CD4-positive, alpha-beta T cell (primary cell): ENCODE measurements at places on chromosomes 7 and 10. TPM values are rescaled to one million over a fixed set of nuclear protein-coding genes. Genes with fewer than 3 reads are reported as not detected.

DNA sequence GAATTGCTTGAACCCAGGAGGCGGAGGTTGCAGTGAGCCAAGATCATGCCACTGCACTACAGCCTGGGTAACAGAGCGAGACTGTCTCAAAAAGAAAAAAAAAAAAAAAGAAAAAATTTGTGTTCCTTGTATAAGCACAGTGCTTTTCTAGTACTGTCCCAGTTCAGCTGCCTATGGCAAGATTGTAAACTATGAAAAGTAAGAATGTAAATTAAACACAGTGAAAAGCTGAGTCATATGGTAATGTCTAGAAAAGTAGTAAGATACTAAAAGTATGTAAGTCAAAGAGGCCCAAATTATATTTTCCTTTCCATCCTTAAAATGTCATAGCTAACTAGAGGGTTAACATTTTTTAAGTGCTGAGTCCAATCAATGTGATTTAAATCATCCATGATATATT is 42.8 kb downstream of the RBM20 start:
- DNase-seq = no peak
- H3K36me3 ChIP-seq = no peaks in the 10 kb centered on the region
- no peaks in the 10 kb centered on the region for H3K4me1 ChIP-seq
- H3K27me3 ChIP-seq = no peaks in the 10 kb centered on the region
- H3K4me3 ChIP-seq = no peak overlapping the region
- no peak overlapping the region for H3K27ac ChIP-seq

DIP2C gene
- total RNA-seq = 4.1 TPM

DNA sequence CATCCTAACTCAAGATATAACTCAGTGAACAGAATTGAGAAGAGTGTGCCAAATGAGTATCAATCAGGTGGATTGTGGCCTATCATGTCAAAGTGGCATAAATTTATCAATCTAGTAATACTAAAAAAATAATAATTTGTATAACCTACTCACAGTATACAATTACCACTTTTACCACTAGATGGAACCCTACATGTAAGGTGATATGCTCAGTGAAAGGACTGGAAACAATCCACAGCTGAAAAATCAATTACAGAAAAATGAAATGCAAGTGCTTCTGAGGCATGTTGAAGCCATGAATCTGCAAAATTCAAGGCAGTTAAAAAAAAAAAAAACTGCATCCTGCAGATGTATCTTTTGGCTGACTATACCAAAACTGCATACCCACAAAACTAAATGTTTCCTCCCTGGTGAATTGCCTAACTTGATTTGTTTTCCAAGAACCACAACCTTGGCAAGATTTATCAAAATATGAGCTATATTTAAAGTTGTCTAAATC is 13.9 kb downstream of the ARHGAP19 start:
- no peaks in the 10 kb centered on the region for H3K4me1 ChIP-seq
- no peaks in the 10 kb centered on the region for H3K36me3 ChIP-seq
- H3K27me3 ChIP-seq = no peaks in the 10 kb centered on the region
- H3K4me3 ChIP-seq = no peak overlapping the region
- no peak overlapping the region for H3K27ac ChIP-seq
- DNase-seq = no peak

- DNase-seq = no peak
- H3K4me1 ChIP-seq = no peaks in the 10 kb centered on the region
- no peak overlapping the region for H3K4me3 ChIP-seq
- H3K36me3 ChIP-seq = no peaks in the 10 kb centered on the region
- no peaks in the 10 kb centered on the region for H3K27me3 ChIP-seq
Measured at GRCh38 chr10:110379831-110380230, 75.1 kb upstream of the SMNDC1 start.

DNA sequence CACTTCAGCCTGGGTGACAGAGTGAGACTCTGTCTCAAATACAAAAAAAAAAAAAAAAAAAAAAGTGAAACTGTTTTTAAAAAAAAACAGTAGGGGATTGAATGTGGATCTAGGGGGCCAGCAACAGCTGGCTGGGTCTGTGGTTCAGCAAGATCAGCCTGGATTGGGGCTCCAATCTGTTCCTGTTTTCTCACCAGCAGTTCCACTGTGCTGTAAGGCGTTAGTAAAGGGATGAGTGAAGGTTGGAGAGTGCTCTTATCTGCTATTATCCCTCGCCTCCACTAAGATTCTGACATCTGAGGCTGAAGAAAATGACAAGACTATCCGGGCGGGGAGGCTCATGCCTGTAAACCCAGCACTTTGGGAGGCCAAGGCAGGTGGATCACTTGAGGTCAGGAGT is 41.6 kb upstream of the GTF2IRD1 start:
- no peak overlapping the region for H3K27ac ChIP-seq
- H3K4me3 ChIP-seq = no peak overlapping the region
- no peaks in the 10 kb centered on the region for H3K4me1 ChIP-seq
- no peak for DNase-seq
- no peaks in the 10 kb centered on the region for H3K36me3 ChIP-seq

- H3K27me3 ChIP-seq = no peaks in the 10 kb centered on the region
- H3K36me3 ChIP-seq = no peaks in the 10 kb centered on the region
- H3K4me1 ChIP-seq = no peaks in the 10 kb centered on the region
Measured at GRCh38 chr7:95863623-95864022, 91.3 kb downstream of the DYNC1I1 start.

DNA sequence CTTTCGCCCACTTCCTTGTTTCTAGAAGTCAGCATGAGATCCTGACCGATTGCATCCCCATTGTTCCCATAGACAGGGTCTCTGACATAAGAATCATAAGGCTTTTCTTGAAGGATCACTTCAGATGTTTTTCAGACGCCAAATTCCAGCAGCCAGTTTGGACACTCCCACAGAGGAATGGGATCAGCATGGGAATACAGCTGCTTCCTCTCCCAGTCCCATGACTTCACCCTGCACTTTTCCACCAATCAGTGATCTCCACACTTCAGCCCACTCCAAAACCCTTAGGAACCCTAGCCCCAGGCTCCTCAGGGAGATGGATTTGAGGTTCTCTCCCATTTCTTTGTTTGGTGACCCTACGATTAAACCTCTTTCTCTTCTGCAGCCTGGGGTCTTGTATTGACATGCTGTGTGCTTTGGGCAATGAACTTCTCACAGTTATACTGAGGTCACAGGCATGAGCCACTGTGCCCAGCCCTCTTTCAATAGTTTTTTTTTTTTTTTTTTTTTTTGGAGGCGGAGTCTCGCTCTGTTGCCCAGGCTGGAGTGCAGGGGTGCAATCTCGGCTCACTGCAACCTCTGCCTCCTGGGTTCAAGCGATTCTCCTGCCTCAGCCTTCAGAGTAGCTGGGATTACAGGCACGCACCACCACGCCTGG is 52.8 kb upstream of the CHST3 start:
- no peaks in the 10 kb centered on the region for H3K27me3 ChIP-seq
- no peak overlapping the region for H3K27ac ChIP-seq
- no peak for DNase-seq

NSUN6 gene
- total RNA-seq = 22.9 TPM

GRCh38 chr7:120991161-120991560 is 2.6 kb downstream of the CPED1 start:
- H3K27me3 ChIP-seq = peaks cover 25% of the 10 kb centered on the region
- H3K4me1 ChIP-seq = peaks cover 26% of the 10 kb centered on the region
- no peak overlapping the region for H3K27ac ChIP-seq
- no peak for DNase-seq
- no peak overlapping the region for H3K4me3 ChIP-seq

GRCh38 chr10:86486856-86487255 is 34.7 kb downstream of the WAPL start:
- peaks cover 3% of the 10 kb centered on the region for H3K4me1 ChIP-seq
- peaks cover 42% of the 10 kb centered on the region for H3K36me3 ChIP-seq
- no peak overlapping the region for H3K4me3 ChIP-seq
- no peaks in the 10 kb centered on the region for H3K27me3 ChIP-seq

WDFY4 gene
- 2.5 TPM for total RNA-seq

DNA sequence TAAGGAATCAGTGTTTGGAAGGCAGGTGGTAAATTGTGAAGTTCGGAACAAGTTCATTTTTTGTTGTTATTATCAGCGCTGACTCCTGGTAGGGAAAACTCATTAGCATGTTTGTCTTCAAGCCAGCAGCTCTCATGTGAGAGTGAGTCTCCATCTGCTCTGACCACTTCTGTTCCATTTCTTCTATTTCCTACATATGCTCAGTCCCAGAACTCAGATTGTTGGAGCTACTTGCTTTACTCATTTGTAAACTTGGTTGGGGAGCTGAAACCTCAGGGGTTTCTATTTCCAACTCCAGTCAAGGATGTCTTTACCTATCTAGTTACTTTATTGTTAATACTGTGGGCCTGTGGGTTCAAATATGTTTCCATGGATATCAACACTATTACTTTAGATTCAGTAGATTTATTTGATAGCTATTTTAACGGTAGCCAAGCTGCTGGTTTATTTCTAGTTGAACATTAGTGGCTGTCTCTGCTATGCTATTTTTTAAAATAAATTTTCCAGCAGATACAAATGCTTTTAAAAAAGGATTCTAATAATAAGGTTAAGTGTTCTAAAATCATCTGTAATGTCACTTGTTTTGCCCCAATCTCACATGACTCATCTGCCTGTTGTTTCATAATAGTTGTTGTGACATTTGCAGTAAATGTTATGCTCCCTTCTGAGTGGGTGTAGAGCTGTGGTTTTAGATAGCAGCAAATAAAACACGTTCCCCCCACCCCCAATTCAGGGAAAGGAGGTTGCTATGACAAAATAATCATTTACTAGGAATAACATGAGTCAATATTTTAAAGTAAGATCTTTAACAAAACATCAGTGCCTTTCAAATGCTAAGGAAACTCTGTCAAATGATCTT is 143.3 kb downstream of the HDAC9 start:
- H3K4me3 ChIP-seq = no peak overlapping the region
- H3K27me3 ChIP-seq = no peaks in the 10 kb centered on the region
- H3K4me1 ChIP-seq = no peaks in the 10 kb centered on the region
- H3K27ac ChIP-seq = no peak overlapping the region
- H3K36me3 ChIP-seq = no peaks in the 10 kb centered on the region

CCDC7 gene
- total RNA-seq = 72.9 TPM

- no peaks in the 10 kb centered on the region for H3K27me3 ChIP-seq
- DNase-seq = no peak
- H3K4me3 ChIP-seq = no peak overlapping the region
- no peak overlapping the region for H3K27ac ChIP-seq
Measured at GRCh38 chr7:90445633-90446032, 23.8 kb upstream of the PTTG1IP2 start.

DNA sequence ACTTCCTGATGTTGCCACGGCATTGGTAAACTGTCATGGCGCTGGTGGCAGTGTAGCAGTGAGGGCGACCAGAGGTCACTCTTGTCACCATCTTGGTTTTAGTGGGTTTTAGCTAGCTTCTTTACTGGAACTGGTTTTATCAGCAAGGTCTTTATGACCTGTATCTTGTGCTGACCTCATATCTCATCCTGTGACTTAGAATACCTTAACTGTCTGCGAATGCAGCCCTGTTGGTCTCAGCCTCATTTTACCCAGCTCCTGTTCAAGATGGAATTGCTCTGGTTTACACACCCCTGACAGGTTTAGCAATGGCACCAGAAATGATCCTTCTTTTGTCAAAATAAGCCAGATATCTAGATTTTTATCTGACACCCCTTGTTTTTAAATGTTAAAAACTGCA is 85.3 kb downstream of the ARL4A start:
- no peaks in the 10 kb centered on the region for H3K4me1 ChIP-seq
- no peak overlapping the region for H3K4me3 ChIP-seq
- H3K27me3 ChIP-seq = no peaks in the 10 kb centered on the region
- DNase-seq = no peak

GRCh38 chr7:156722043-156722826 is 81.7 kb downstream of the RNF32 start:
- no peak overlapping the region for H3K27ac ChIP-seq
- no peaks in the 10 kb centered on the region for H3K4me1 ChIP-seq
- peaks cover 7% of the 10 kb centered on the region for H3K36me3 ChIP-seq

DNA sequence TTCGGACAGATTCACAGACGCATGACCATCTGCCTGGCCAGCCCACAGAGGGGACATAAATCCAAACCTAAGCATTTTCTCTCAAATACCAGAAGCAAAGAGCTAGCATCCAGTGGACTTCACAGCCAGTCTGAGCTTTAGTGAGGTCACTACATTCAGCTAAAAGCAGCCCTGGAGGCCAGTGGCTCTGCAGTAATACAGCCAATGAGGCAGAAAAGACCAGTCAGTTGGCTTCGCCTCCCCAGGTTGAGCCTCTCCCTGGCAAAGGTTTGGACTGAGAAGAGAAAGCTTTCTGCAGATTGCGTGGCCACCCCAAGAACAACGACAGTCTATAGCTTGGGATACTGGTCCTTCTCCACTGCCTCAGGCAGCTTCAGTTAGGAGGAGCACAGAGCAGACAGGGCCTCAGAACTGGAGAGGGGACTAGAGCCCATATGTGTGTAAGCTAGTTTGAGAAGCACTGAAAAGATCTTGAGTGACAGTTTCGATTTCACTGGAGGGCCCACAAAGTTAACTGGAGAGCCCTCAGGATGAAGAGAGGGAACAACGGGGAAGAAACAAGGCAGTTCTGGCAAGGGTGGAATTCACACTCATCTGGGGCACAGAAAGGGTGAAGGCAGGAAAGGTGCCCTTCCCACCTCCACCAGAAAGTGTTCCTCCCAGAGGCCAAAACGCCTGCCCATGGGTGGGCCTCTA is 3.8 kb downstream of the WDR91 start:
- DNase-seq = no peak
- peaks cover 37% of the 10 kb centered on the region for H3K4me1 ChIP-seq
- no peaks in the 10 kb centered on the region for H3K27me3 ChIP-seq
- no peak overlapping the region for H3K4me3 ChIP-seq

RSPH10B gene
- total RNA-seq = not detected

FANK1 gene
- total RNA-seq = 0.25 TPM

DNA sequence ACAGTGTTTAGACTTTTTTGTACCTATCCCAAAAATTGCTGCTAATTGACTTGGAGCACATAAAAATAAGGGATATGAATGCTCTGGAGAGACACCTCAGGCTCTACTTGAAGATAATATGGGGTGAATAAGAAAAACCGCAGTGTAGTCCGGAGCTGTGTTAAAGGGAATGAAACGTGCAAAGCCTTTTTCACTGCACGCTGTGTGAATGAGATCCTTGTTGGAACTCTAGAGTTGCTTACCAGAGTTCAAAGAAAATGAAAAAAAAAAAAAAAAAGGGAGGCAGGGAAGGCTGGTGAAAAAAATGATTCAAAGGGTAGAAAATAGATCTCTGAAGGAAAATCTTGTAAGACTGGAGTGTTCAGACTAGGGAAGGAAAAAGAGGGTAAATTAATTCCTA is 226.6 kb downstream of the LRMDA start:
- no peaks in the 10 kb centered on the region for H3K36me3 ChIP-seq
- no peak overlapping the region for H3K4me3 ChIP-seq
- H3K27ac ChIP-seq = no peak overlapping the region

DNA sequence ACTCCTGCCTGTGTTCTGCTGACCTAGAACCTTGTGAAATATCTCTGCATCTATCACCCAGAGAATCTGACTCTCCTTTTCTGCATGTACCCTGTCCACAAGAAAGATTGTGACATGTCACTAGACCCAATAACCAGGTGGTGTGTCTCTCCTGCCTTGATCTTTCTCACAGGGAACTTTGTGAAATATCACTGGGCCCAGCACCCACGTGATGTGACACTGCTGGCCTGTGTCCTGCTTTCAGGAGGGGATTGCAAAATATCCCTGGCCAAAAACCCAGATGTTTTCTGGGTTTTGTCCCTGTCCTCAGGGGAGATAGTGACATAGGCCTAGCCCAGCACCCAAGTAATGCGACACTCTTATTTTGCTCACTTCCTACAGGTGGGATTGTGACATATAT is 10.1 kb upstream of the ZNF107 start:
- H3K36me3 ChIP-seq = no peaks in the 10 kb centered on the region
- no peak overlapping the region for H3K4me3 ChIP-seq
- no peak for DNase-seq
- H3K27ac ChIP-seq = no peak overlapping the region
